ENCODE measurements at places on chromosomes 1 and 21.

- no peak for DNase-seq
Measured at GRCh38 chr1:65911679-65912078, 119.0 kb downstream of the PDE4B start.

GRCh38 chr1:7373876-7374562 lies 397.1 kb upstream of the VAMP3 start:
- peak; percentile 29 for DNase-seq

- no peak for DNase-seq
Measured at GRCh38 chr1:88060750-88061491, 623.2 kb upstream of the PKN2 start.

GRCh38 chr21:43921979-43922945 lies 57.2 kb downstream of the AGPAT3 start:
- DNase-seq: no peak

DNA sequence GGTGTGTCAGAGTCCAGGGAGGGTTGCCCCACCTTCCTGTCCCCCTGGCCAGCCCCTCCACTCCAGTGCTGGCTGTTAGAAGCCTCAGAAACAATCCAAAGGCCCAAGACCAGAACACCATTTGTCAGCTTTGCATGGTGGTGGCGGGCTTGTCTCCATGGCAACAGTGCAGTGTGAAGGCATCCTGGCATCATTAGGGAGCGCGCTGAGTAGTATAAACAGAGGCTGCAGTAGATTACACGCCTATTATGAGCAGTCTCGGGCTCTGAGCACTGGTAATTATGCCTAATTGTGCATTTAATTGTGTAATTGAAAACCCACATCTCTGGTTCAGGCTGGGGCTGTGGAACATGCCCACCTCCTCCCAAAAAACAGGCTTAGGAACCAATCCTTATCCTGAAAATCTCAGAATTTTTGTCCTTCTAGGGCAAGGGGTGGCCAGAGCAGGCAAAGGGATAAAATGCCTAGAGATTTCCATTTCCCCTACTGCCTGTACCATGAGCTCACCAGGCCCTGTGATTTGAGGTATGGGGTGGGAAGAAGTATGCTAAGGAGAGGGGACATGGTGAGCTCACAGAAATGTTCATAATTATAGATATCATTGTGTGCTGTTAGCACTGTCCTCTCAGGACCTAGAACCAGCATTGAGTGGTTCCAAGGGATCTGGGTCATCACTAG lies 11.7 kb downstream of the NKAIN1 start:
- no peak for DNase-seq

GRCh38 chr1:65255035-65255655 lies 54.2 kb upstream of the DNAJC6 start:
- DNase-seq: peak; percentile 50

GRCh38 chr1:234958706-234959657 lies 169.7 kb downstream of the TOMM20 start:
- DNase-seq: no peak

- no peak for DNase-seq
Measured at GRCh38 chr21:44398499-44398898, 45.1 kb downstream of the TRPM2 start.

DNA sequence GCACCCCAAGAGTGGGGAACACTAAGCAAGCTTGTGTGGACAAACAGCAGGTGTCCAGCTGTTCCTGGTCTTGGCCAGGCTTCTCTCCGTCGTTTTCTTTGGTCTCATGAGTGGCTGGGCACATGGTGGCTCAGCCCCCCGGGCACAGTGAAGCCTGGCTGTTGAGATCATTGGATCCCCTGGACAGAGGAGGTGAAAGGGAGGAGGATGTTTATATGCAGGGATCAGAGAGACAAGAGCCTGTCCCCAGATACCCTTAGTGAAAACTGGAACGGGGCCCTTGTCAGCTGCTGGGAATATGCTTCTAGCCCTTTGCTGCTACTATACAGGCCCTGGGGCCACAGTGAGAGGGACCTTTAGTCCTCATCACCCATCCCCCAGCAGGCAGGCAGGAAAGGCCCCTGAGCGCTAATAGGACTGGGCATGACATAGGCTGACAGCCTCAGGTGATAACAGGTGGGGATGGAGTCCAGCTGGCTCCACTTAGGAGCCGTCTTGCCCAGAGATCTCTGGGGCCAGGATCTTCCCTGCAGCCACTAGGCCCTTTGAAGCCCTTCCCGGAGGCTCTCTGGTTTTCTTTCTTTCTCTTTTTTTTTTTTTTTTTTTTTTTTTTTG lies 16.4 kb downstream of the EPHA8 start:
- DNase-seq: no peak
